ENCODE measurements at places on chromosomes 3 and 15. TPM values are rescaled to one million over a fixed set of nuclear protein-coding genes. Genes with fewer than 3 reads are reported as not detected.
A peak's percentile ranks its signal among the peaks of the same experiment; 100 is the strongest.

DNA sequence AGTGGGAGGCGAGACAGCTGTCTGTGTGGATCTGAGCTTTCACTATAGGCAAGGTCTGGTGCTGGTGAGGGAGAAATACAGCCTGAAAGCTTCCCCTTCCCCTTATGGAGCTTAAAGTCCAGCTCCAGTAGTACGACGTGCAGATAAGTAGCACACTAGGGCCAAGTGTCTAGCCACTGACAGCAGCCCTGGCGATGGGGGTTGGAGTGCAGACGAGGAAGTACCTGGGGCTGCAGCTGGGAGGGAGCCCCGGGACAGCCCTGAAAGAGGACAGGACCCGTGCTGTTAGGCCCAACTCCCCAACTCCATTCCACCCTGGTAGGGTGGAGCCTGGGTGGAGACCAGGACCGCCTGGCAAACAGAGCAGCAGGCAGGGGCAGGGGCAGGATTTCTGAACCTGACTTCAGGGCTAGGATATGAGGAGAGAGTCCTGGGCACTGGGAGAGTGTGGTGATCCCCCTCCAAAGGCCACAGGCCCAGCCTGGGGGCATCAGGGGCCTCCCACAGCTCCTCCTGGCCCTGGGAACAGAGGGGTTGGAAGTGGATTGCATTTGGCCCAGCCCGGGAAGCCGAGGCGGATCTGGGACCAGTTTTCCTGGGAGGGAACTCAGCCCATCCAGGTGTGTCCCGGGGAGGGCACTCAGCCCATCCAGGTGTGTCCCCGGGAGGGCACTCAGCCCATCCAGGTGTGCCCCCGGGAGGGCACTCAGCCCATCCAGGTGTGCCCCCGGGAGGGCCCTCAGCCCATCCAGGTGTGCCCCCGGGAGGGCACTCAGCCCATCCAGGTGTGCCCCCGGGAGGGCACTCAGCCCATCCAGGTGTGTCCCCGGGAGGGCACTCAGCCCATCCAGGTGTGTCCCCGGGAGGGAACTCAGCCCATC, 42.8 kb downstream of the BDH1 start:
- peak; percentile 16 for DNase-seq

GRCh38 chr3:84586427-84586826, 372.4 kb upstream of the CADM2 start:
- DNase-seq: no peak

Gene LMAN1L
- total RNA-seq: 23.5 TPM

GRCh38 chr3:174869448-174869847, 10.3 kb downstream of the NAALADL2 start:
- no peak for DNase-seq

Gene SHC4
- total RNA-seq: 2.4 TPM

- no peak for DNase-seq
Measured at GRCh38 chr3:191366675-191367074, 36.3 kb upstream of the UTS2B start.

GRCh38 chr3:126971891-126972351, 11.0 kb upstream of the PLXNA1 start:
- DNase-seq: peak; percentile 81

Gene TRAT1
- not detected for total RNA-seq

Gene NAA80
- 6.7 TPM for total RNA-seq

GRCh38 chr3:48623851-48624547, 2.4 kb upstream of the TMEM89 start:
- DNase-seq: no peak

Gene DPPA2
- not detected for total RNA-seq

Gene DUOX2
- total RNA-seq: 0.05 TPM

Gene SKOR1
- total RNA-seq: 0.07 TPM

DNA sequence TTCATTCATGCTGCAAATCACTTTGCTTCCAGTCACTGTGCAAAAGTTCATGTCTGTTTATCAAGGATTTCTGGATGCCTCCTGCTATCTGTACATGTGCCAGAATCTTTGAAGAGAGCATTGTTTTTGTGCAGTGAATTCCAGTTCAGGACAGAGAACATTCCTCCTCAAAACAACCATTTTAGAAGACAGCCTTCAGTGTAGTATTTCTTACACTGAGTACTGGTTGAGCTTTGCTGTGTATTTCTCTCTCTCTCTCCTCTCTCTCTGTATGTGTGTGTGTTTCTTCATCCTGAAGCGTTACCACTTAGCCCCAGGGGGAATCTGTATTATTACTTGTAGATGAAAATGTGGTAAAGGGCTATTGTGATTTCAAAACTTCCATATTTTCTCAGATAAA, 123.8 kb upstream of the CHL1 start:
- no peak for DNase-seq

Gene TGM5
- total RNA-seq: not detected

Gene TMEM44
- total RNA-seq: 5.3 TPM

Data from left ventricle myocardium superior (tissue), 1 donor.